ENCODE measurements at places on chromosomes 6 and 20.

GRCh38 chr6:165092881-165093595 lies 216.4 kb downstream of the C6orf118 start:
- DNase-seq = no peak

GRCh38 chr6:67792996-67793395 lies 842.1 kb upstream of the ADGRB3 start:
- DNase-seq = no peak

DNA sequence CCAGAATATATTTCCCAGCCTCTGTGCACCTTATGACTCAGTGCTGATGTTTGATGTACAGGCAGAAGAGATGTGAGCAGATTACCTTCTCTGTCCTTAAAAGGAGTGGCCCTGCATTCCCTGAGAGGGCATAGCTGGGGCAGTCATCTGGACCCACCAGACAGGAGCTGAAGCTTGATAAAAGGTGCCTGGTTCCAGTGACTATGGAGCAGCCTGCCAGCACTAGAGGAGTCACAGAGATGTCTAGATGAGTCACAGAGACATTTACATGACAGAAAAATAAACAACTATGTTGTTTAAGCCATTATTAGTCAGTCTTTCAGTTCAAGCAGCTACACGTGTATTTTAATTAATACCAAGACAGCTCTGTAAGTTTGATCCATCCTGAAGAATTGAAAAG lies 237.1 kb upstream of the MOCS1 start:
- no peak for DNase-seq

GRCh38 chr6:69873291-69873690 lies 6.9 kb downstream of the COL19A1 start:
- DNase-seq = no peak

GRCh38 chr20:59784365-59784764 lies 149.1 kb downstream of the SYCP2 start:
- DNase-seq = no peak

GRCh38 chr20:1874450-1875182 lies 20.6 kb upstream of the SIRPA start:
- no peak for DNase-seq

GRCh38 chr6:41732591-41733359 lies 2.6 kb downstream of the TFEB start:
- no peak for DNase-seq

DNA sequence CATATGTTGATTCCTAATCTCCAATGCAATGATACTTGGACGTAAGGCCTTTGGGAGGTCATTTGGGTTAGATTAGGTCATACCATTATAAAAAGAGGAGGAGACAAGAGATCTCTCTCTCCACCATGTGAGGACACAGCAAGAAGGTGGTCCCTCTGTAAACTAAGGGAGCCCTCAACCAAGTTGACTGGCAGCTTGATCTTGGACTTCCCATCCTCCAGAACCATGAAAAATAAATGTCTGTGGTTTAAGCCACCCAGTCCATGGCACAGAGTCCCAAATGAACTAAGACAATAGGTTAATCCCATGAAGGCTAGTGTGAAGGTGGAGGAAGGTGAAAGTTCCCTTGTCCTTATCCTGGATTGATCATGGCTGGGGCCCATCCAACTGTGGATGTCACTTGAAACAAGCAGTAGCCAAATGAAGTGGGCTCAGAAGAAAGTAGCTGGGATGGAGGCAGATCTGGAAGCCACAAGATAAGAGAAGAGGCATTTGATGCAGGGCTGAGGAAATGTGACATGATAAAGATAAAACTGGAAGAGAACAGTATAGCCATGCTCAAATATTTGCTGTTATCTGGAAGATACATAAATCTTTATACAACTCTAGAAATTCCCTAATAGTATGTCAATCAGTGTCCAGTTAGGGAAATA lies 99.9 kb downstream of the BANF2 start:
- DNase-seq = no peak

DNA sequence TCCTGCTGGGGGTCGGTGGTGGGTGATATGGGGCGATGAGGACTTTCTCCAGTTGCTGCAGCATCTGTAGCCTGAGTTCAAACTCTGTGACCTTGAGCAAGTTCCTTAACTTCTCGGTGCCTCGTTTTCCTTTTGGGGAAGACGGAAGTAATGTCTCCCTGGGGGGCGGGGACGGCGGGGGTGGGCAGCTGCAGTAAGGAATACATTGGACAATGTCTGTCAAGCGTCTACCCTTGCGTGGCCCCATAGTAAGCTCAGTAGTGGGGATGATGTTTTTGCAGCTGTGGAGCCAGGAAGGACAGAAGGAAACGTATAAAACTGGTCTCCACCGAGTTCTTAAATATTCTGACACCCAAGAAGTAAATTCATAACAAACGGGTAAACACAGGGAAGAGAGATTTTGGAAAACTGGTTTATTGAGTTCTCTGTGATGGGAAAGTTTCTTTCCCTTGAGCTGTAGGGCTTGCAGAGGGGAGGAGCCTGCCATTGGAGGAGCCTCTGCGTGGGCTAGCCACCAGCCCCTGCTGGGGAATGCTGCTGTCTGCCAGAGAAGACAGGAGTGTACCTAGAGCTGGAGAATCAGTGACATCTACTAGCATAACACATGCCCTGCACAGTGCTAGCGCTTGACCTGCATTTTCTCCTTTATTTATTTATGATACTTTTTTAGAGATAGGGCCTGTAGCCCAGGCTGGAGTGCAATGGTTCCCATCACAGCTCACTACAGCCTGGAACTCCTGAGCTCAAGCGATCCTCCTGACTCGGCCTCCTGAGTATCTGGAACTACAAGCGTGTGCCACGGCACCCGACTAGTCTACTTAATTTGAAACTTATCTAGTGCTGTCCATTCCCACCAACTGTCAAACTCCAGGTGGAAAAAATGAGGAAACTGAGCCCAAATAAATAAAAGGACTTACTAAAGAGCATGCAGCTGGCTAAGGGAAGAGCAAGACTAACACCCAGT lies 1.2 kb upstream of the ACSS1 start:
- DNase-seq = no peak

DNA sequence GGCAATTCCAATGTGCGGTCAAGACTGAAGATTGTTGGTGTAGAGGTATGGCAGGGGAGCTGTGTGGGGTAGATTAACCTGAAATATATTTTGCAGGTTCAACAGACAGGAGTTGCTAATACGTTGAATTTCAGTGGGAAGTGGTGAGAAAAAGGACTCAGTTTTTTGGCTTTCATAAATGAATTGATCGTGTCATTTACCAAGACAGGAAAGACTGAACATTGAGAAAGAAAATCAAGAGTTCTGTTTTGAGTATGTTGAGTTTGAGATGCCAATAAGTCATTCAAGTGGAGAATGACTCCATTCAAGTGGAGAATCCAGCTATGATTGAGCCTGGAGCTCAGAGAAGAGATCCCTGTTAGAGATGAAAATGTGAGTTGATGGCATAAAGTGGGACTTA lies 31.1 kb downstream of the NFYA start:
- DNase-seq = no peak

- no peak for DNase-seq
Observed at GRCh38 chr6:32991972-32992371, 17.4 kb downstream of the HLA-DOA start.

DNA sequence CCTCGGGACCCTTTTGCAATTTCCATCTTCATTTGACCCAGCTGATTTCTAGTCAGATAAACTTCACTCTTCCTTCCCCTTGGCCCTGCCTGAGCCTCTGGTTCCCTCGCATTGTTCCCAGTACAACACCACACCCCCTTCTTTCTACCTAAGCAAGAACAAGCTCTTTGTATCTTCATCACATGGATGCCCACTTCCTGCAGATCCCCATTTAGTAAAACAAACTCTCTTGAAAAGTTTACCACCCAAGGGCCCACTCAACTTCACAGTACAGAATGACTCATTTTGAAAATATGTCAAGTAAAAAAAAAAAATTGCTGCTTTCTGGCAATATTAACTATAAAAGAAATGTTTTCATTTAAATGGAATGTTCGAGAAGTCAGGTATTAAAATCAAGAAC lies 5.2 kb downstream of the FAXC start:
- DNase-seq = no peak

- no peak for DNase-seq
Observed at GRCh38 chr6:120200853-120201252, 851.3 kb upstream of the MAN1A1 start.

DNA sequence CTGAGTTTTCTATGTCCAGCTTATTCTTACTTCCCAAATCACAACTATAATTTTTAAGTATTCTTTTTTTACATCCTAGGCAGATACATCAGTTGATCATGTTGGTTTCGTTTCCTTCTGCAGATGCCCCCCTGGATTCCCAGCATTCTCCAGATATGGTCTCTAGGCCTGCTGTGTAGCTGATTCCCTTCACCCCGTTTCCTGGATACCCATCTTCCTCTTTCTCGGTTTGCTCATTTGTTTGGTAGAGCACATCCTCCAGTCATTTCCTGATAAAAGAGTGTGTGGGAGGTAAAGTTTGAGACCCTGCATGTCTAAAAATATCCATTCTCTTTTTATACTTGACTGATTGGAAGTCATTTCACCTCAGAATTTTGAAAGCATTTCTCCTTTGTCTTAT lies 66.4 kb downstream of the ANKS1A start:
- no peak for DNase-seq

GRCh38 chr6:132400883-132401617 lies at the start of gene MOXD1:
MOXD1 (minus strand) TSS chr6:132401475; CDS start chr6:132401426, 49 bp downstream.
- DNase-seq = peak; percentile 37

All from NCI-H1930 (cell line).